ENCODE measurements at places on chromosomes 3 and 15. TPM values are rescaled to one million over a fixed set of nuclear protein-coding genes. Genes with fewer than 3 reads are reported as not detected.

PLSCR4 gene
- total RNA-seq = 9.3 TPM

- no peak overlapping the region for H3K4me3 ChIP-seq
- H3K27ac ChIP-seq = no peak overlapping the region
- H3K4me1 ChIP-seq = no peaks in the 10 kb centered on the region
- no peak for DNase-seq
Measured at GRCh38 chr3:132682201-132682600, 22.1 kb downstream of the UBA5 start.

DNA sequence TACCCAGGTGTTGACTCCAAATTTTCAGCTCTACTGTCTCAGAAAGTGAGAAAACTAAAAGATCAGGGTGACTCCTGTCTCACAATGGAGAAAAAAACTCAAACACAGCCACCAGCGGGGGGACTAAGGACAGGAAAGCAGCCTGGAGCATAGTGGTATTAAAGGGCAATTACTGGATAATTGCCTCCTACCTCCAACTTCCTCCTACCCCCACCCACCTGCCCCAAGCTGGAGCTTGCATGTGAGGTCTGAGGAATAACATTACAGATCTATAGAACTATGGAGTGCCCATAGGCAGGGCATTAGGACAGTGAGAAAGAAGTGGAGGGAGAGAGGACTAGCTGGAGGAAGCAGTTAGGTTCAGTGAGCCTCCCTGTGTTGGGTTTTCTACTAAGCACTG is 2.7 kb upstream of the PCCB start:
- no peaks in the 10 kb centered on the region for H3K36me3 ChIP-seq
- peaks cover 7% of the 10 kb centered on the region for H3K4me1 ChIP-seq
- peak; percentile 64 for DNase-seq
- no peaks in the 10 kb centered on the region for H3K27me3 ChIP-seq

LRRC34 gene
- total RNA-seq = 5.6 TPM

- H3K4me1 ChIP-seq = peaks cover 38% of the 10 kb centered on the region
- DNase-seq = no peak
- H3K4me3 ChIP-seq = peak overlapping the region; percentile 96
- H3K36me3 ChIP-seq = peaks cover 9% of the 10 kb centered on the region
- peak overlapping the region; percentile 96 for H3K27ac ChIP-seq
Measured at GRCh38 chr15:65420975-65421359, 1.8 kb downstream of the IGDCC4 start.

- no peaks in the 10 kb centered on the region for H3K36me3 ChIP-seq
- H3K4me3 ChIP-seq = no peak overlapping the region
- DNase-seq = no peak
Measured at GRCh38 chr3:26091626-26092025, 301.7 kb downstream of the OXSM start.

- no peak overlapping the region for H3K4me3 ChIP-seq
- DNase-seq = no peak
- H3K4me1 ChIP-seq = peaks cover 16% of the 10 kb centered on the region
Measured at GRCh38 chr15:76191539-76192244, 119.6 kb downstream of the ETFA start.

DNA sequence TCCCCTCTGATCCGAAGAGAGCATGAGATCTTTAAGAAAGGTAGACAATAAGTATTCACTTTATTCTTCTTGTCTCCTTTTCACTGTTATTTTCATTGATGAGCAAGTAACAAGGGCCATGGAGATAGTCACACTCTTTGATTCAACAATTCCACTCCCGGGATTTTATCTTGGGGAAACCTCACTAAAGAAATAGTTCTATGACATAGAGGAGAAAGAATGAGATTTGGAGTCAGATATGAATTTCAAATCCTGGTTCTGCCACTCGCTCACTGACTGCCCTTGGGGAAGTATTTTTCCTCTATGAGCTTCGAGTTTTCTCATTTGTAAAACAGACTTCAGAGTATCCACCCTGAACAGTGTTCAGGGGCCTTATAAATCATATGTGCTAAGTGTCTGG is 514.6 kb downstream of the NLGN1 start:
- no peak overlapping the region for H3K27ac ChIP-seq
- no peaks in the 10 kb centered on the region for H3K36me3 ChIP-seq
- no peak overlapping the region for H3K4me3 ChIP-seq
- no peak for DNase-seq
- H3K27me3 ChIP-seq = no peaks in the 10 kb centered on the region

HYAL1 gene
- 1.2 TPM for total RNA-seq

DNA sequence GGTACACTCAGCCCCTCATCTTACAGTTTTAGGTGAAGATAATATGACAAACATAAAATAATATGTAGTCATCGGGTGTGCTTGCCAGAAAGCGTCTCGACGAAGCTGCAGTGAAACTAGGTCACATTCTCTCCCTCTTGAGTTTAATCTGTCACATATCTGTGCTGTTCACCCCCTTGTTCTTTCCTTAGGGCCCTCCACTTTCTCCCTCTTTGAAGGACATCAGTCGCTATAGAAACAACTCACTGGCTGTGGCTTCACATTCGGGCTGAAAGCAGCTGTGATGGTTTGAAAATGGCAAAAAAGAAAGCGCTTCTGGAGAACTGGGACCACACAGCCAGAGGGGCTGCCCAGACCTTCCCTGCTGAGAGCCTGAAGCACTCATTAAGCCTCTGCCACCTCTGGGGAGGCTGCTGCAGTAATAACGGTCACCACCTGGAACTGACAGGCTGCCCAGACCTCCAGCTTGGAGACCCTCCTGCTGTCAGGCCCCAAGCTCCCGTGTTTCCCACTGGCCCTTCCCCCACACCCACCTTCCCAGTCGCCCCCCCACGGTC is 50.3 kb downstream of the ABTB1 start:
- no peak for DNase-seq
- H3K27ac ChIP-seq = no peak overlapping the region
- H3K4me3 ChIP-seq = no peak overlapping the region

DNA sequence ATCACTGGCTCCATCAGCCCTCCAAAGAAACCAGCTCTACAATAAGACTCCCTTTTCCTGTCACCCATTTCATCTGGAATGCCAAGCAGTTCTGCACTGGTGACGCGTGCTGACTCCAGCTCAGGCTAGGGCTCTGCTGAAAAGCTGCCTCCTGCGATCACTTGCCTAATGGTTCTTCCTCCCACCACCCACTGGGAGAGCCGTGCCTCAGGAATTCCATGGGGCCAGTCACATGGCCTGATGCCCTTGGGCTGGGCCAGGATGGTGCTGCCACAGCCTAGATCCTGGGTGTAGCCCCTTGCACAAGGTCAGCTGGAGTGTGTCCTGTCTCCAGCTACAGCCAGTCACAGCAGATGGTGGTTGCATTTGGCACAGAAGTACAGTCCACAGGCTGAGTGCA is 98.9 kb downstream of the DNAJB8 start:
- no peaks in the 10 kb centered on the region for H3K27me3 ChIP-seq
- no peak overlapping the region for H3K4me3 ChIP-seq
- DNase-seq = peak; percentile 74
- no peak overlapping the region for H3K27ac ChIP-seq

CCDC191 gene
- total RNA-seq = 5.6 TPM

GPR149 gene
- total RNA-seq = not detected

- no peaks in the 10 kb centered on the region for H3K4me1 ChIP-seq
- no peaks in the 10 kb centered on the region for H3K27me3 ChIP-seq
Measured at GRCh38 chr3:124688581-124689454, 41.4 kb upstream of the UMPS start.

DNA sequence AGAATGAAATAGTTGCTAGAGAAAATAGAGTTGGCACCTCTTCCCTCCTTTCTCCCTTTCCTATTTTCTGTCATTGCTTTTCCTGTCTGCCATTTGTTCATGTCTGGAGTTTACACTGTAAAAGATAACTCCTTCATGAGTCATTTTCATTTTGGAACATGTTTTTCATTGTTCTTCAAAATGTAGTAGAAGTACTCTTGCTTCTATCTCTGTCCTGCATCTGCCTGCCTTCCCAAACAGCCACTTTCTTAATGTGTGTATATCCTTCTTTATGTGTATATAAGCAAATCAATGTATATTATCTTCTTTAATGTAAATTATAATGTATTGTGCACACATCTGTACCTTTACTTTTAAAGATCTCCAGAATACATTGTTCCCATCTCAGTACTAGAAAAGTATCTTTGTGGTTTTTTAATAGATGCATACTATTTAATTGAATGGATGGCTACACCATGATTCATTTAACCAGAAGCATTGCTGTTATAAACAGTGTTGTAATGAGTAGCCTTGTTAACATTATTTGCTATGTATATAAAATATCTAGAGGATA is 41.1 kb downstream of the TSC22D2 start:
- no peak for DNase-seq
- H3K27ac ChIP-seq = no peak overlapping the region
- H3K4me3 ChIP-seq = no peak overlapping the region
- no peaks in the 10 kb centered on the region for H3K36me3 ChIP-seq
- H3K4me1 ChIP-seq = peaks cover 6% of the 10 kb centered on the region
- H3K27me3 ChIP-seq = no peaks in the 10 kb centered on the region

- no peak overlapping the region for H3K27ac ChIP-seq
- H3K36me3 ChIP-seq = no peaks in the 10 kb centered on the region
- H3K4me3 ChIP-seq = no peak overlapping the region
- H3K4me1 ChIP-seq = peaks cover 22% of the 10 kb centered on the region
- DNase-seq = no peak
- H3K27me3 ChIP-seq = peaks cover 8% of the 10 kb centered on the region
Measured at GRCh38 chr3:189776149-189776824, 145.1 kb downstream of the TP63 start.

- peak within 1 kb of the TSS; percentile 75 for H3K4me3 ChIP-seq
- H3K36me3 ChIP-seq = no peaks in the 10 kb centered on the region
- no peaks in the 10 kb centered on the region for H3K4me1 ChIP-seq
- H3K27ac ChIP-seq = peak within 1 kb of the TSS; percentile 64
- H3K27me3 ChIP-seq = peaks cover 47% of the 10 kb centered on the region
Measured at GRCh38 chr3:32391643-32392535, at the start of gene CMTM7. Gene CMTM7, plus strand, starts transcription at chr3:32391853. Its CDS starts 54 bp downstream, at chr3:32391907.

DNA sequence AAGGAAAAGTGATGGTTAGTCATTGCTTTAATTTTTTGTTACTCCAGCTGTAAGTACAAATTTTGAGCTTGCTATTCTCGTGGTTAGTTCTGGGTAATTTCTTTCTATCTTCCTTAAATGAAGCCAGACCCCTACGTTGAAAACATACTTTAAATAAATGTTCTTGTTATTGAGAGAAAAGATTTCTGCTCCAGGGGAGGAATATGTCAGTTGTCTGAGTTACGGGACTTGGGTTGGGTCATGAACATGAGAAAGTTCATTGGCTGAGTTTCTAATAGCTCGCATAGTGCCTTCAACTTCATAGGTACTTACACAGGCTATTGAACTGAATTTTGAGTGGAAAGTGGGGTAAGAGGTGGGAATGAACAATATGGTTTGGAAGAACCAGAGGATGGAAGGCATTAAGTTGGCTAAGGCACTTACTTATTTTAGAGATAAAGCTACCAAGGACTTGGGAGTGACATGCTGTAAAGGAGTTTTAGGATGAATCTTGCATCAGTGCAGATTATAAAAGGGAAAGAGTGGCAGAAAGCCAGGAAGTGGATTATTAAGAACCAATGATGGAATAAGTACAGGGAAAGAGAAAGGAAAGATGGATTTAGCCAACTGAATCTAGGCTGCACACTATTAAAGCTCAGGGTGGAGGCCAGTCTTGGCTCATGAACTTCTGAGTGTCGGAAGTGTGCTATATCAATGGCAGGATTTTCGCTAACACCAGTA is 1.4 kb downstream of the RPSA start:
- peaks cover 60% of the 10 kb centered on the region for H3K36me3 ChIP-seq
- DNase-seq = no peak
- no peak overlapping the region for H3K27ac ChIP-seq
- H3K4me3 ChIP-seq = peak overlapping the region; percentile 90

RBPMS2 gene
- total RNA-seq = 134 TPM

GRCh38 chr15:73687351-73687750 is 3.2 kb downstream of the CD276 start:
- H3K27me3 ChIP-seq = no peaks in the 10 kb centered on the region
- peaks cover 4% of the 10 kb centered on the region for H3K4me1 ChIP-seq
- no peaks in the 10 kb centered on the region for H3K36me3 ChIP-seq
- no peak overlapping the region for H3K4me3 ChIP-seq
- DNase-seq = peak; percentile 27
- no peak overlapping the region for H3K27ac ChIP-seq

DNA sequence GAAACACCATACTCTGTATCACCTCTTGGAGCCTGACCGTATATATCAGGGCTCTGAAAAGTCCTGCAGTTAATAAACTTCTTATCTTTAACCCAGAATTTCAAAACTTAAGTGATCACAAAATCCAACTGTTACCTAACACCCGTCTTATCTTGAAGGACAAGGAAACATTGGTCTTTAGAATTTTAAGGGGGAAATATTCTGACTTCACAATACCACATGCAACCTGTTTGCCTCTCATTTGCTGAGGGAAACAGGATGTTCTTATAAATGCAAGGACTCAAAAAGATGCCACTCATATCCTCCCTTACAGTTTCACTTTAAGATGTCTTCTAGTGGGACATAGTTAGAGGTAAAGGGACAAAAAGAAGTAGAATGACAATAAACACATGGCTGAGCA is 67.9 kb downstream of the CRTC3 start:
- no peak for DNase-seq
- H3K4me1 ChIP-seq = peaks cover 7% of the 10 kb centered on the region
- no peaks in the 10 kb centered on the region for H3K27me3 ChIP-seq
- no peak overlapping the region for H3K4me3 ChIP-seq
- H3K27ac ChIP-seq = no peak overlapping the region
- no peaks in the 10 kb centered on the region for H3K36me3 ChIP-seq

DNA sequence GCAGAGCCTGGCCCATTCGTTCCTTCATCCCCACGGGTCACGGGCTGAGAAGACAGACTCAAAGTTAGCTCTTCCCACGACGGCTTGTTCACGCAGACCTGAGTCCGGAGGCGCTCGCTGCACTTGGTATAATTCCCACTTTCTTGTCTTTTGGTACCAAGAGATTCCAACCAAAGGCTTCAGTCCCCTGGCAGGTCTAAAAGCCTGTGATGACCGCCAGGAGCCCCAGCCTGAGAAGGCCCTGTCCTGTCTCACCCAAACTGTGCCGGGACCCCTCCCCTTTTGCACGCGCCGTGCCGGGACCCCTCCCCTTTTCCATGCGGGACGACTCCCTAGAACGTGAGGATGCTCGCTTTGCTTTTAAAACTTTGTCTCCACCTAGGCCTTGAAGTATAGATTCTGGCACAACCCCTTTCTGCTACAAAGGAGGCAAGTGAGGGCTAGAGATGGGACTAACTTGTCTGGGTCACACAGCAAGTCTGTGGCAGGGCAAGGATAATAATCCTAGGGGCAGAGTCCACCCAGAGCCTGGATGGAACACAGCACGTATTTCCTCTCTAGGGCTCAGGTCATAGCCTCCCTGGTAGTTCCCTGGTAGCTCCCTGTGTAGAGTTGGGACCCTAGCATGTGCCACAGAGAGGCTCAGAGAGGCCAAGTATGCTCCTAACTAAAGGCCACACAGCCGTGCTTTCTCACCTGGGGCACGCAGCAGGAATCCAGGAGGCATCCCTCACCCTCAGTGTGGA is 211.3 kb downstream of the XXYLT1 start:
- H3K4me3 ChIP-seq = no peak overlapping the region
- H3K27me3 ChIP-seq = no peaks in the 10 kb centered on the region
- no peak for DNase-seq
- no peak overlapping the region for H3K27ac ChIP-seq

- H3K27ac ChIP-seq = no peak overlapping the region
- no peaks in the 10 kb centered on the region for H3K27me3 ChIP-seq
- no peaks in the 10 kb centered on the region for H3K36me3 ChIP-seq
- H3K4me1 ChIP-seq = no peaks in the 10 kb centered on the region
- no peak overlapping the region for H3K4me3 ChIP-seq
- no peak for DNase-seq
Measured at GRCh38 chr3:54426381-54426780, 304.0 kb downstream of the CACNA2D3 start.

YEATS2 gene
- 57.3 TPM for total RNA-seq

MFN1 gene
- total RNA-seq = 38.5 TPM

- H3K36me3 ChIP-seq = no peaks in the 10 kb centered on the region
- DNase-seq = no peak
- H3K27ac ChIP-seq = peak overlapping the region; percentile 42
- H3K4me1 ChIP-seq = peaks cover 7% of the 10 kb centered on the region
Measured at GRCh38 chr3:117885011-117885441, 1149.6 kb downstream of the IGSF11 start.
